Stimulated activated CD4-positive, alpha-beta T cell treated with anti-CD3 and anti-CD28 coated beads, Interleukin-1b, Interleukin-23, amount 100 ng/mL, for 4 hours (primary cell): ENCODE measurements at places on chromosomes 5 and 9.

DNA sequence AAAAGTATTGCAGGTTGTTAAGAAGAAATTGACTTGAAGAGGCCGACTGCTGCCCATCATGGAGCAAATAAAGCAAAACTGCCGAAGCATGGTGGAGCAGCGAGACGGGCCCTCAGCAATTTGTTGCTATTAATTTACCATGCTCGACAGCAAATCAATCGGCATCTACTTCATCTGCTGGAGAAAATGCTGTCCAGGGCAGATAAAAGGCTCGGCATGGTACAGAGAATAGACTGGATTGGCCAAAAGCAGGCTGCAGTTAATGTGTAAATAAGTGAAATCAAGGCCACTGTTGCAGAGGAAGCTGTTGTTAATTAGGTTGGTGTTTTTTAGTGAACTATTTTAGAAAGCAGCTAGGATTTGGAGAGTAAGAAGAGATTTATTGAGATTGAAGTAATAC, 8.3 kb downstream of the TLE4 start:
- DNase-seq = no peak

- DNase-seq = no peak
Measured at GRCh38 chr5:41921166-41921565, 3.9 kb upstream of the FBXO4 start.

DNA sequence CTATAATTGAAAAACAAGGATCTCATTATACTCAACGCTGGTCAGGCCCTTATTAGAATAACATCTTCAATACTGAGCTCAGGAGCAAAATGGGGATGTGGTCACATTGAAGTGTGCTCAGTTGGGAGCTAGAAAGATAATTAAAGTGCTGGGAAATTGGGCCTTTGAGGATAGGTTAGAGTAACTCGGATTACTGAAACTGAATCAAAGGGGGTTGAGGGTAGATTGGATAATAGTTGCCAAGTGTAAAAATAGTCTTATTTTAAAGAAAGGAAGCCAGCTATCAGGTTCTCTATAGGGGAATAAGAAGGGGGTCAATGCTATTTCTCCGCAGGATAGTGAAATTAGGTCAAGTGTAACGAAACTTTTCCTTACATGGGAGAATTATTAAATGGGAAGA, 391.0 kb upstream of the PTPRD start:
- no peak for DNase-seq

- DNase-seq = no peak
Measured at GRCh38 chr9:123481209-123481865, 125.3 kb downstream of the CRB2 start.

DNA sequence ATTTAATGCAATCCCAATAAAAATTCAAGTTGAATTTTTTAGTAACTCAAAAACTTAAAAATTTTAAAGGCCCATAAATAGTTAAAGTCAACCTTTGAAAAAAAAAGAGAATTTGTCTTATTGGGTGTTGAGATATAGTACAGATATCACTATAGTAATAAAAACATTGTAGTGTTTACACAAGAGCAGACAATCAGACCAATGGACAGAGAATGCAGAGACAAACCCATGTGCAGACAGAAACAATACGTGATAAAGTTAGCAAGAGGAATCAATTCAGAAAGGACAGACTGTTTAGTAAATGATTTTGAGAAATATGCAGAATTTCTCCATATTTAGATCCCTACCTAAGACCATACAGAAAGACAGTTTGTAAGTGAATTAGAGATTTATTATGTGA, 33.9 kb downstream of the GOLGA1 start:
- DNase-seq = no peak

GRCh38 chr5:134447815-134448520, 36.3 kb upstream of the CDKN2AIPNL start:
- no peak for DNase-seq

- DNase-seq = no peak
Measured at GRCh38 chr5:169757016-169757415, 119.9 kb downstream of the DOCK2 start.

GRCh38 chr9:22147813-22148527, 138.9 kb upstream of the CDKN2B start:
- no peak for DNase-seq

DNA sequence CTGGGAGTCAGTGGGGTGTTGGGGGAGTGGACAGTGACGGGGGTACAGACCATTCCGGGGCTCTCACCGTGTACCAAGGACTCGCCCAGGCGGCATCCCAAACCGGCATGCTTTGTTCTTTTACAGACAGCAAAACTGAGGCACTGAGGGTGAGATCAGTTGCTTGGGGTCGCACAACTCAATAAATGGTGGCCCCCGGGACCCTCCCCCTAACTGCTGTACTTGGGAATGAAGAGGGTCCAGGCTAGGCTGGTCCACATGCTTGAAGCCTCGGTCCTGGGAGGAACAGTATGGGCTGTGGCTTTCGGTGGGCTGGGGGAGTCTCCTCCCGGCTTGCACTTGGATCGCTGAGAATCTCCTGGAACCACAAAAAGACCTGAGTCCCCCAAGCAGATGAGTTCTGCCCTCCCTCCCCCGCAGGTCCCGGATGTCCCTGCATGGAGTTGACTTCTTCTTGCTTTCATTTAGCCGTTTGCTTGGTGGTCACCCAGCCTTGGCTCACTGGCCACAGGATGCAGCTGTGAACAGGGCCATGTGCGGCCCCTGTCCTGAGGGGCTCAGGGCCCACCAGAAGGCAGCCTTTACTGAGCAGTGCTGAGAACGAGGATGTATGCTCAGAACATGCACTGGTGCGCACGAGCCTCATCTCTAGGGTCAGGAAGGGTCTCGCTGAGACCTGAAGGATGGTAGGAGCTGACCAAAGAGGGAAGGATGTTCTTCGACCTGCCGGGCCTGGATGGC, 4.2 kb downstream of the LAMC3 start:
- DNase-seq = no peak

GRCh38 chr5:11407556-11408145, 496.6 kb downstream of the CTNND2 start:
- no peak for DNase-seq

GRCh38 chr9:93929231-93929630, 25.9 kb downstream of the BARX1 start:
- no peak for DNase-seq

GRCh38 chr9:94779693-94780290, 53.3 kb downstream of the AOPEP start:
- DNase-seq = no peak

- no peak for DNase-seq
Measured at GRCh38 chr5:165370233-165370632, 1864.8 kb downstream of the MAT2B start.

DNA sequence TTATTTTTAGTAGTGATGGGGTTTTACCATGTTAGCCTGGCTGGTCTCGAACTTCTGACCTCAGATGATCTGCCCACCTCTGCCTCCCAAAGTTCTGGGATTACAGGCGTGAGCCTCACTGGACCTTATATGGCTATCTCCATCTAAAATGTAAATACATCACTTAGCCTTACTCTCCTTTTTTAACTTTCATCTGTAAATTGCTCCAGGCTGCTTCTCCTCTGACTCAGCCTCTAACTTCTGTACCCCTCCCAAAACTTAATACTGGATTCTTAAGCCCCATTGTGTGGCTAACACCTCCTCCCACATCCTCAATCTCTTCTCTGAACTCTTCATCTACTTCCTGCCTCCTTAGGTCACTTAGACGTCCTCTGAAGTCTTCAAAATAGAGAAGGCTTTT, 4.0 kb downstream of the SNX30 start:
- no peak for DNase-seq

GRCh38 chr9:9945966-9946365, 666.8 kb downstream of the PTPRD start:
- DNase-seq = no peak

DNA sequence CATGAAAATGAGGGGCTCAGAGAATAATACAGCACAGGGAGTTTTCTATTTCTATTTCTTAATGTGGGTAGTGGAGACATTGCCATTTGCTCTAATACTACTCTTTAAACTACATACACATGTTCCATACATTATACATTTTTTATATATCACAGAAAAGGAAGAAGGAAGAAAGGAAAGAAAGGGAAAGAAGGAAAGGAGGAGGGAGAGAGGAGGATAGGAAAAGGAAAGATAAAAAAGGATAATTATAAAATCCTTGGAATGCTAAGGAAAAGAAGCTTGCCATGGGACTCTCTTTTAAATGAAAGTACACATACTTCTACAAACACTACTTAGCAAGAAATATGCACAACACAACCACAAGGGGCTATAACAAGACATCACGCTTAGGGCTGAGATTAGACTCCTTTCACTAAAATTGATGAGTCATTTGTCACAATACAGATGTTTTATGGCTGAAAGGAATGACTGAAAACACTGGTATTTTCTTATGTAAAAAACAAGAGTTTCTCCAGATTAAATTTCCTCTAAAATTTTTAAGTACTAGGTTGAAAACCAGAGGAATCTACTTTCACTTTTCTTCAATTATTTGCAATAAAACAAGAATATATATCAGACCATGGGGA, 219.8 kb downstream of the ARL15 start:
- no peak for DNase-seq

- peak; percentile 52 for DNase-seq
Measured at GRCh38 chr5:671459-672328, 21.5 kb downstream of the TPPP start.

- DNase-seq = no peak
Measured at GRCh38 chr5:15558681-15559080, 58.7 kb downstream of the FBXL7 start.

GRCh38 chr5:131289738-131290137, 25.9 kb downstream of the CDC42SE2 start:
- no peak for DNase-seq

GRCh38 chr9:129558551-129559505, 62.1 kb downstream of the C9orf50 start:
- DNase-seq = no peak

DNA sequence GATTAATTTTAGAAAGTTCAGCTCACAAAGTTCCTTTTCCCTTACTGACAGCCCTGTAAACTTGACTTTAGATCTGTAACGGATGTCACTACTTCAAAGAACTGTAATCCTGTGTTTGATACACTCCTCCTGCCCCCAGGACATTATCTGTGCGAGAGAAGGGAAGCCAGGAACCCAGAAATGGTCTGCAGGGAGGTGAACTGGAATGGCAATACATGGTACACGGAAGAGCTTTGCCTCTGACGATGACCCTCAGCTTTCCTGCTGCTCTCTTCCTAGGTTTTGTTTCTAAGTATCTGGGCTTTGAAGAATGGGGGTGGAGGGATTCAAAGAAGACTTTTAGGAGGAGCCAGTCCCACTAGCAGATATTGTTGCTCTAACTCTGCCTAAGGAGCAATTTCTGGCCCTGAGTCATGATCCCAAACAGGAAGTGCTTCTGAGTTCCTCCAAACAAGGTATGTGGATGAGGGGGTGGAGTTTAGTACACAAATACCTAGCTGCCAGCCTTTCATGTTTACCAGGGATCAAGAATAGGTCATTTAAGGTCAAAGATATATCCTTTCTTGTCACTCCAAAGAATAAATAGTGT, 43.4 kb upstream of the TMC1 start:
- DNase-seq = no peak

DNA sequence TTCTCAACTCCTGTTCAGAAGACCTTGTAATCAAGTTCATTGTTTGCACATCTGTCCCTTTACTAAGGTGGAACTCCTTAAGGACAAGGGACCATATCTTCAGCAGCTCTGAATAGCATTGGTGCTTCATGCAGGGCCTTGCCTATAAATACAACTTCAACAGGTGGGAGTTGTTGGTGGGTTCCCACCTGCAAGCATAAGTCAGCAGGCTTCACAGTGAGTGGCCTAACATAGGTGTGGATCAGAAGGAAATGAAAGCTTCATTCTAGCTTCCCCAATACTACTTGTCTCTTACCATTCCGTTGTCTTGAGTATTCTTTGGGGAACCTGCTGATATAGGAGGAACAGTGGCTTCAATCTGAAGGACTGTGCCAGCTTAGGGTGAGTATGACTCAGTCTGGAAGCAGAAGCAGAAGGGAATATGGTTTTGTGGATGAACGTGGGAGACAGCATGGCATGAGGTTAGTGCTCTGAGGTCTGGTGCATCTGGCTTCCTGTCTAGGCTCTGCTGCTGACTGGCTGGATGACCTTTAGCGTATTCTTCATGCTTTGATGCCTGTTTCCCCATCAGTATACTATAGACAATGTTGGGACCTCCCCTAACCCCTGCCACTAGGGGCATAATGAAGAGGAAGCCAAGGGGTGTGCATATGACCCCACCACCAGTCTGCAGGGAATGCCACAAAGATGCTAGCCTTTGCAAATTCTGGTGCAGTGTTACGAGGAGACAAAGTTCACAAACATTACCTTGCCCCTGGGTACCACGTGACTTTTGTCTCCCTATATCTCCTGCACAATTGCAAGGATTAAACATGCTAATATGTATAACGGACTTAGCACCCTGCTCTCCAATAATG, 192.3 kb downstream of the PALM2AKAP2 start:
- no peak for DNase-seq

DNA sequence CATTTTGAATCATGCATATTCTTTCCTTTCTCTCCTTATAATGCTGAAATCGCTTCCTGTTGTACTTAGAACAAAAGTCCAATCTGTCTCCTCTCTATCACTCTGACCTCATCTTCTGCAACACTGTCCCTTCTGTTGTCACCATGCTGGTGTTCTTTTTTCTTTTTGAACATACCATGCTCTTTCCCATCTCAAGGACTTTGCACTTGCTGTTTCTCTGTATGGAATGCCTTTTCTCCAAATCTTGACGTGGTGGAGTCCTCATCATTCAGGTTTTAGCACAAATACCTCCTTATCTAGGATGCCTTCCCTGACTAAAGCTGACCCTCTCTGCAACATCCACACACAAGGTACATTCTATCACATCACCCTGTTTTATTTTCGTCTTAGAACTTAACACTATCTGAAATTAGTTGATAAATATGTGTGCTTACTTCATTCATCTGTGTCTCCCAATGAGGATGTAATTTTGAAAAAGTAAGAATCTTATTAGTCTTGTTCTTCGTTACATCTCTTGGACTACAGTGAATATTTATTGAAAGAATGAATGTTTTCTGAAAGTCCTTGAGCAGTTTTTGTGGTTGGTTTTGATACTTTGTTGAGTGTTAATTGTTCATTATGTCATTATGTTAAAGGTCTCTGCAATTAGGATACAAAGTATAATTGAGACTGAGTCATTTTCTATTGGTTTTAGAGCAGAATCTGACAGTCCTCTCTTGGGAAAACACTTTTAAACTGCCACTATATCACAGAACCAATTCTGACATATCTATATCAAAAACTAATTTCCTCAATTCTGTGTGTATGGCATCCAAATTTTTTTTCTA, 145.3 kb upstream of the RASA1 start:
- no peak for DNase-seq

DNA sequence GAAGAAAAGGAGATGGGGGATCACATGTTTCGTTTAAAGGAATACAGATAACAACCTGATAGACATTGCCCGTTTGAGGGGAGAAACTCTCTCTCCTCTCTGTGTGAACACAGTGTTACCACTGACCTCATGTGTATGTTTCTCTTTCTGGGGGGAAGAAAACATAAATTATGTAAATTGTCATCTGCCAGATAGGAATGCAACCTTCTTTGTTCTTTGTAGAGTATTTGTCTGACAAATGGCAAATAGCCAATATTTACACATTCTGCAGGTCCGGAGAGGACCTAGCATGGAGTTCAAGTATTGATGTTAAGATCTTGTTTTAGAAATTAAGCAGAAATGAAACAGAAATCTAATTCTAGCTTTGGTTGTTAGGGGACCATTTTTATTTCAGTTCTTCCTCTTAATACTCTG, 276.3 kb downstream of the SAXO1 start:
- no peak for DNase-seq
